ENCODE measurements at places on chromosomes 1 and 21.

DNA sequence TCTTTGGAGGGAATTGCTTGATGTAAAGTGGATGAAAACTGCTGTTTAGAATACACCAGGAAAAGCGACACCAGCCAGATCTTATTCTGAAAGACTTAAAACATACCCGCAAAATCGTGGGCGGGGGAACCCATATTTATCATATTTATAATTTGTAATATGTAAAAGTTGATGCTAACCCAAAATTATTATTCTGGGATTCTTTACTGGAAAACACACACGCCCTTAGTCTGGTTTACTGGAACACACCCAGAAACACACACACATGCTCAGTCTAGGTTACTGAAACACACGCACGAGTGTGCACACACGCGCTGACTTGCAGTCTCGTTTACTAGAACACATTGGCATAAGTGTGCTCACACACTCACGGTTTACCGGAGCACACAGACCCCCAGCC, 32.5 kb downstream of the ATP5PO start:
- DNase-seq, result no peak

DNA sequence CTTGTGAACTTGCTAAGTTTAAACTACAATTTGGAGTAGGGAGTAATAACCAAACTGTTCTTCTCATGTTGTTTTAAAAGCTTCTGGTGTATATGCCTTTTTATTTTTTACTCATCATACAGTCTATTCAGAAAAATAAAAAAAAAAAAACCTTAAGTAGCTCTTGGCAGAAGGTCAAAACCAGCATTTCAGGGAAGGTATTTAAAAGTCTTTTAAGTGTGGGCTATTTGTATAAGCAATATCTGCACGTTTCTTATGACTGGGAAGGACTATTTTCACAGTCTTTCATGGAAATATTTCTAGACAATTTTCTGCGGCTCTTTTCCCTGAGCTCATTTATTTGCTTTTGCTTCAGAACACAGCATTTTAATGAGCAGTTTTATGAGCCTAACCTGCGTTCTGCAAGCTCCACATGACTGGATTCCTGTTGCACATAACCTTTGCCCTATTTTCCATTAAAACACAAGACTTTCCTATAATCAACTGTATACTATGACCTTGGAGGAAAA, 60.9 kb upstream of the C1orf105 start:
- DNase-seq, result peak; percentile 83

GRCh38 chr21:15063081-15063813, 1.6 kb downstream of the NRIP1 start:
- no peak for DNase-seq

GRCh38 chr1:232590744-232591082, 39.2 kb downstream of the SIPA1L2 start:
- DNase-seq, result no peak

Measured in NCI-H774 (cell line).